ENCODE measurements at places on chromosomes 12 and 14. TPM values are rescaled to one million over a fixed set of nuclear protein-coding genes. Genes with fewer than 3 reads are reported as not detected.

The NANOG gene
- not detected for total RNA-seq

The TSHR gene
- total RNA-seq: not detected

The EFCAB11 gene
- total RNA-seq: 5.8 TPM

The RTL1 gene
- not detected for total RNA-seq

The MIP gene
- total RNA-seq: not detected

The CACNA1C gene
- 8.4 TPM for total RNA-seq

The AKAP5 gene
- 4.8 TPM for total RNA-seq

The LIN7A gene
- 14.6 TPM for total RNA-seq

The SMAGP gene
- 31.3 TPM for total RNA-seq

The NTN4 gene
- 140 TPM for total RNA-seq

The GALNT6 gene
- total RNA-seq: 24.0 TPM

The HSPB8 gene
- total RNA-seq: 47.9 TPM

The ENDOU gene
- not detected for total RNA-seq

The BEGAIN gene
- total RNA-seq: 1.3 TPM

The PLEKHG7 gene
- 1.6 TPM for total RNA-seq

The ASCL1 gene
- 0.15 TPM for total RNA-seq

The HOXC13 gene
- not detected for total RNA-seq

The KRT79 gene
- total RNA-seq: 3.9 TPM

The CFAP251 gene
- 8.2 TPM for total RNA-seq

The OR6C65 gene
- total RNA-seq: not detected

The MGP gene
- 464 TPM for total RNA-seq

The IQSEC3 gene
- total RNA-seq: 10.7 TPM

The CCDC38 gene
- total RNA-seq: 0.24 TPM

The SAMD15 gene
- total RNA-seq: 2.8 TPM

The SLCO1B1 gene
- total RNA-seq: not detected

The FOS gene
- total RNA-seq: 302 TPM

The MYRFL gene
- not detected for total RNA-seq

The ANKRD33 gene
- not detected for total RNA-seq

The SLC2A3 gene
- total RNA-seq: 133 TPM

The RNF212B gene
- not detected for total RNA-seq

The GLT8D2 gene
- 10.5 TPM for total RNA-seq

The LALBA gene
- total RNA-seq: not detected

The PTPRO gene
- total RNA-seq: 21.4 TPM

The CEBPE gene
- total RNA-seq: 0.32 TPM

The TAPBPL gene
- total RNA-seq: 32.4 TPM

The RAD51AP1 gene
- 3.7 TPM for total RNA-seq

The LPAR5 gene
- 3.8 TPM for total RNA-seq

The CFAP54 gene
- total RNA-seq: 7.9 TPM

The CEP83 gene
- 11.6 TPM for total RNA-seq

The RNASE3 gene
- not detected for total RNA-seq
